ENCODE measurements at places on chromosomes 2 and 18.
A peak's percentile ranks its signal among the peaks of the same experiment; 100 is the strongest.

- DNase-seq, result peak; percentile 65
These were observed 3.2 kb downstream of the SLC39A10 start for GRCh38 chr2:195659982-195660890.

GRCh38 chr2:44273596-44273995 lies 1.7 kb upstream of the SLC3A1 start:
- no peak for DNase-seq

DNA sequence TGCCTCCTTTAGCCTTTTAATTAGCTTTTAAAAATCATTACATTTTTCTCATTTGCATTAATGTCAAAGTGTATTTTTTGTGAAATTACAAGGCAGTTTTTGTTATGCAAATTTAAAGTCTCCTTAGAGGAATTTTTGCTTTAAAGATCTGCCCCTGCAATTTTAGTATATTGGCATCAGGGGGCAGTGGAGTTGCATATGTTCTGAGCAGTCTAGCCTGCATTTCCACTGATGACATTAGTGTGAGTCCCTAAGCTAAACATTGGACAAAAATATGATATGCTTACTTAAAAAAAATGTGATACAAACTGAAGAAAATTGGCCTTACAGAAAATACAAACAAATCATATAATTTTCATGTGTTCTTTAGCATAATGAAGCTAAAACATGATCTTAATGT lies 426.5 kb downstream of the SLC4A3 start:
- DNase-seq, result no peak

DNA sequence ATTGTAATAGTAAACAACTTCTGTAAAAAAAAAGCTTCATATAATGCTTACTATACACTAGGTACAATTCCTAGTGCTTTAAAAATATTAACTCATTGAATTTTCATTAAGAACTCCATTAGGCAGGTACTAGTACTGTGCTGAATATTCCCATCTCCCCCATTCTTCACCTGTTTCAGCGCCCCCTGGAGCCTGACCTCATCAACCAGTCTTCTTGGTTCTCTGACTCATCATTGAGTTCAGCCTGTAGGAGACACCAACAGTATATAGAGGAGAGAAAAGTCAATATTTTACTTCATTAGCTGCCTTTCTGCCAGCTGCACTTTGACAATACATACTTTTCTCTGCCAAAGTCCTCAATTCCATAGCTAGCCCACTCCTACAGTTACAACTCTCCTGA lies 1009.9 kb upstream of the KLHL29 start:
- no peak for DNase-seq

- DNase-seq, result no peak
These were observed 8.6 kb downstream of the POLI start for GRCh38 chr18:54277899-54278298.

- DNase-seq, result no peak
These were observed 108.9 kb downstream of the INHBB start for GRCh38 chr2:120454654-120455385.

DNA sequence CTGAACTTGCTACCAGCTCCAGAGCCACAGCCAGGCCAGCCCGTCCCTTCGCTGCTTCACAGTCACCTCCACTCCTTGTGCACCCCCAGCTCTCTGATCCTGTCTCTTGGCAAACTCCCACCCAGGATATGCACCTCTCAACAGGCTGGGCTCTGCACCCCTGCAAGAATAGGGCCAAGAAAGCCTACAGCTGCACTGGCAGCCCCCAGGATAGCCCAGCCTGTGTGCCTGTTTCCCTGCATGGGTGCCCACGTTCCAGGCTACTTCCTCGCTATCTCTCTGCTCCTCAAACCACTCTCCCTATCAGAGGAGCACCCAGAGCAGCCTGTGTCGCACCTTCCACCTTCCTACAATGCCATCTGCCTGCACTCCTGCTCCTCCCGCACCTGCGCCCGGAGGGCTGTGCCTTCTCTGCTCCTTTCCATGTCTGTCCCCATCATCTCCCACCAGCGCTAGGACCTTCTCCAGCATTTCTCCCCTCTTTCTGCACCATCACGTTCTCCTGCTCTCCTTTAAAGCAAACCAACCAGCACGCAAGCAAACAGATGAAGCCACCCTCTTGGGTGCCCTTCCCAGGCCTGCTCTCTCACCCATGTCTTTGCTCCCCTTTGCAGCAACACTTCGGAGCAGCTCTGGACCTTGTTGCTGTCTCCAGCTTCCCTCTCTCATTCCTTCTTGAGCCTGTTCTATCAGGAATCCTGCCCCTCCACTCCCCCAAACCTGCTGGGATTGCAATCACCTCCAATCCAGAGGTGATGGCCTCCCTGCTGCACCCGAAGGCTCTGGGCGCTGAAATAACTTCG lies 313.2 kb upstream of the HS6ST1 start:
- no peak for DNase-seq

GRCh38 chr2:182355815-182356214 lies 71.0 kb downstream of the PDE1A start:
- DNase-seq, result no peak

GRCh38 chr2:111701266-111701665 lies 182.7 kb downstream of the ANAPC1 start:
- no peak for DNase-seq

- DNase-seq, result no peak
These were observed 380.6 kb upstream of the UBE2E3 start for GRCh38 chr2:180599804-180600203.

DNA sequence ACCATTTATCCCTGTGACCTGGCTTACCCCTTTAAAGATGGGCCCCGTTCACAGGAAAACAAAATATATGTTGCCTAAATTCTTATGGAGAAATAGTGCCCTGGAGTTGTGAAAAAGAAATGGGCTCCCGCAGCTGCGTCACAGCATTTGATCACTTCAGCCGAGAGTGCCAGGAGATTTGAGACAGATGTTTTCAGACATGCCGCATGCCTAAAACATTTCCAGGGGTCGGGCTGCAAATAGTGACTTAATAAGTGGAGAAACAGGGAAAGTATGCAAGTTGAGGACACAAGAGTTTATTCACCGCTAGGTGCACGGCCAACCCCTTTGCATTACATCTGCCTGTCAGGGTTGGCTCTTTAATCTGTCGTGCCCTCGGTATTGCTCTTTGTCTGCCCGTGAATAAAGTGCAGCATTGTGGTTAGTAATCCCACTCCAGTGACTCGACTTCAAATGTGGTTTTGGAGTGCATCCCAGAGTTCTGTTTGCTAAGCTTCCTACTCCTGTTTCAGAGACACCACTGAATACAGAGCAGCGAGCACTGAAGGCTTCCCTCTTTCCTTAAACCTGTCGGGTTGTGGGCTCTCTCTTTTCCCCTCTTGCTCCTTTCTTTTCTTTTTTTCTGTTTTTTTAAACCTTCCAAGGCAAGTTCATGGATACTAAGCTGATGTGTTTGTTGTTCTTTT lies 187.5 kb downstream of the LTBP1 start:
- no peak for DNase-seq

DNA sequence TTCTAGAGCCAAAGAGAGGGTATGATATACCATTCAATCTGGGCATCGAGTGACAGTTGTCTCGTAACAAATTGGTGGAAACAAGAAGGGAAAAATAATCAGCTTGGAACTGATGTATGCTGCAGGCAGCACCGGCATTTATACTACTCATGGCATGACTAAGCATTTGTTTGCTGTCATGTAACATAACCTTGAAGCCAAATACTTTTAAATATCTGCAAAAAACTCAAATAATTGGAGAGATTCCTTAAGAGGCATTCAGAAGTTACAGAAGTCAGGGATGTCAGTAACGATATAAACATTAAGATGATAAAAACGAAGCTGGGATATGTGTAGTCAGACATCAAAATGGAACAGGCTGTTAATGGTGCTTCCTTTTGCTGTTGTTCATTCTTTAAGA lies 157.3 kb upstream of the MMADHC start:
- DNase-seq, result no peak

All from stimulated activated effector memory CD8-positive, alpha-beta T cell treated with anti-CD3 and anti-CD28 coated beads, Interleukin-12 subunit alpha, Interleukin-12 subunit beta, amount 100 ng/mL, for 72 hours (primary cell).